ENCODE measurements at places on chromosomes 3 and 15.

- DNase-seq, result no peak
These were observed 7.9 kb upstream of the RPLP1 start for GRCh38 chr15:69444686-69445085.

GRCh38 chr15:73424506-73424905 is 18.5 kb upstream of the REC114 start:
- no peak for DNase-seq

GRCh38 chr15:49877117-49877872 is 241.7 kb downstream of the ATP8B4 start:
- no peak for DNase-seq

DNA sequence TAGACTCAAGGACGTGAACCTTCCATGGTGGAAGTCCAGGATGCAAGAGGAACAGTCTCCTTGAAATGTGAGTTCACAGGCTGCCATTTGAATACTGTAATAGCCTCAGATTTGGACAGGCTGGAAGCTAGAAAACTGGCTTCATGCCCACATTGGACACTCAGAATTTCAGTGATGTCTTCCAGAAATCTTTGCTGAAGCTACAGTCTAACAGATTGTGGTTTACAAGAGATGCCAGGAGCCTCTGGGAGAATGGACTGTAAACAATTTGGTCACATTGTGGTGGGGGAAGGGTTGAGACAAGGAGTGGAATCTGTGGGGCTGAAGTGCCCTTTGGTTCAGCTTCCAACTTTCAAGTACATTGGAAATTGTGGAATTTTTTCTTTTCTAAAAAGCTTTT is 252.0 kb upstream of the PROK2 start:
- DNase-seq, result peak; percentile 65

- DNase-seq, result no peak
These were observed 52.2 kb downstream of the GPR160 start for GRCh38 chr3:170089862-170090600.

DNA sequence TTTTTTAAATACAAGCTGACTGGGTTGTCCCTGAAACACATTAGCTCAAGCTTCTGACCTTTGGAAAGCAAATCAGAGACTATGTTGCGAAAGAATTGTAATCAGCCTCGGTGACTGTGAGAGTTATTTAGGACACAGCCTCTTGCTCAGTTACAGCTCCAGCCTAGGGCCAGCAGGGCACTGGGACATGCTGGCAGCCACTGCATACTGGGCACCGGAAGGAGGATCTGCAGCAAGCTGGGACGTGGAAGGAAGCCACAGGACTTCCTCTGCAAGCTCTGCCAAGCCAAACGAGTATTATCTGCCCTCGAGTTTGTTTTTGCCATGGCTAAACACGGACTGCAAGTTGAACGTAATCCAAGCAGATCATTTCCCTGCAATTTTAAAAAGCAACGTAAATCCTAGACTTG is 24.4 kb upstream of the COPG1 start:
- DNase-seq, result peak; percentile 64

DNA sequence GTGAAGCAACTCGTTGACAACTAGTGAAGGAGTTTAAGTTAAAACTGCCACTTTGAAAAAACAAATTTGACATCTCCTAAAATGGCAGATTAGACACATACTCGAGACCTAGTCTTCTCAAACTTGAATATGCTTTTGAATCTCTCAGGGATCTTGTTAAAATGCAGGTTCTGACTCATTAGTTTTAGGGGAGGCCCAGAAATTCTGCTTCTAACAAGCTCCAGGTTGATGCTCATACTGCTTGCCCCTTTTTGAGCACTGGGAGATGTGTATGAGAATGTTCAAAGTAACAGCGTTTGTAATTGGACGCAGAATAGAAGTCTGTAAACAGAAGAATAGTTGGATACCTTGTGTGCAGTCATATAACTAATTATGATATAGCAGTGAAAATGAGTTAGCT is 1.6 kb downstream of the C3orf38 start:
- peak; percentile 3 for DNase-seq

GRCh38 chr3:157101486-157101885 is 58.5 kb downstream of the CCNL1 start:
- DNase-seq, result no peak

DNA sequence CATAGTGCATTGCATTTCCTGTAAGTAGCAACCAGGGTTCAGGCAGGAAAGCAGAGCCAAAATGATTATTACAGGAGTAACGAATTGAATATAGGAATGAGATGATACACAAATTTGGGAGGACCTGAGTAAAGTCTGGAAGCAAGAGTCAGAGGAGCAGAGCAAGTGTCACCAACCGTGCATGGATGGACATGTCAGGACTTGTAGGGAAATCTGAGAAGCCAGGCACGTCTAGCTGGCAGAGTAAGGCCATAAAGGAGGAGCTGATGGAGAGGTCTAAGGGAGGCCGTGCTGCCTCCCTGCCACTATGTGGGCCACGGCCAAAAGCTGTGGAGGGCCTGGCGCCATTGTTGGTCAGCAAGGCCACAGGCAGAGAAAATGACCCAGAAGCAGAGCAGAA is 22.4 kb downstream of the GJD2 start:
- no peak for DNase-seq

- no peak for DNase-seq
These were observed 74.9 kb upstream of the IQSEC1 start for GRCh38 chr3:13148126-13148525.

GRCh38 chr3:68290333-68290732 is 635.9 kb upstream of the SUCLG2 start:
- DNase-seq, result no peak

DNA sequence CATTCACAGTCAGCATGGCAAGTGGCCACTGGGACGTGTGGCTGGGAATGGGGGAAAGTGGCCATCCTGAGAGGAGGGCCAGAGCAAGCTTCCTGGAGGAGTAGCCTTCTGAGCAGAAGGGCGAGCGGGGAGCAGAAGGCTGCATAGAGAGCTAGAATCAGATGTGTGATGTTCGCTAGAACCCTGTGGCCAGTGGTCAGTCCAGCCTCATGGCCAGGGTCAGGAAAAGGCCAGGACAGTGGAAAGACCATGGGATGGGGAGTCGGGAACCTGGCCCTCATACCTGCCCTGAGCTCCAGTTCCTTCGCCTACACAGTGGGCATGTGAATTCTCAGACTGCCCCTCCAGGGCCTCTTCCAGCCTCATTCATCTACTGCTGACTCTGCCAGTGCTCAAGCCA is 102.4 kb downstream of the DNAJB8 start:
- no peak for DNase-seq

DNA sequence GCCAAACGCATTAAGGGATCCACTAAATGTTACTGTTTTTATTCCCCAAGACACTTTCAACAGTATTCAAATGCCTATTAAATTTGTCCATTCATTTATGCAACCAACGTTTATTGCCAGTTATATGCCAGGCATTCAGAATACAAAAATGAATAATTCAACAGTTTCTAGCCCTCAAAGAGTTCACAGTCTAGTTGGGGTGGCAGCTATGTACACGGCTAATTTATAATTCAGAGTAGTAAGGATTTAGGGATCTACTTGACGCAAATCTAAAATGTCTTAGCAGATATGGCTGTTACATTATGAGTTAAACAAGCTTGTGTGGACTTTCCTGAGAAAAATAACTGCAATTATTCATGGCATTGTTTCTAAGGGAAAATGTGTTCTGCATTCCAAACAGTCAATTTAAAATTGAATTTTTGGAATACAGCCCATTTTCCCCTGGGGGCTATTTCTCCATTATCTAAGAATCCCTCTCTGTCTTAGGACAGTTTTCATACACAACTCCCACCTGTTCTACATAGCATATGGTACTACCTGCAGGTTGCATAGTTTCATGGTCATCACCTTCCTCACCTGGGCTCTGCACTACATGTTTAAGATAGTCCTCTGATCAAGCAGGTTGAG is 11.5 kb upstream of the MSL2 start:
- DNase-seq, result no peak

GRCh38 chr3:178202194-178202593 is 334.0 kb upstream of the KCNMB2 start:
- DNase-seq, result no peak

GRCh38 chr15:41805711-41806110 is 22.2 kb upstream of the JMJD7 start:
- DNase-seq, result no peak

DNA sequence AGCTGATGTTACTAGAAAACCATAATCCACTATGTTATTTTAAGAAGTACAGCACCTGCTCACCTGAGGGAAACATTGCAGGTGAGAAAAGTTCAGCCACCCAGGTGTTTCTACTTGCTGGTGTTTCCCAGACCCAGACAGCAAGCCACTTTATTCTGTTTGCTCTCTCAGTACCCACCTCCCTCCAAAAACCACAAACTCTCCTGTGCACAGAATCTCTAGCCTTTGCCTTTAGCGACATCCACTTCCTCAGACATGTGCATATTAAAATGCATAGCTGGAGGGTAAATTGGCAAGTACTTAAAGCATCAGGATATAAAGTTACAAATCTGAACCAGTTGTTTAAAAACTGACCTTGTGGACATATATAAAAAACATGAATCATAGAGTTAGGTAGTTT is 36.7 kb downstream of the VGLL3 start:
- no peak for DNase-seq

GRCh38 chr3:107189158-107189791 is 188.0 kb upstream of the CCDC54 start:
- DNase-seq, result no peak

- DNase-seq, result no peak
These were observed 57.9 kb upstream of the DPH6 start for GRCh38 chr15:35603856-35604255.

GRCh38 chr15:100341750-100342560 is at the start of gene ADAMTS17:
Gene ADAMTS17, minus strand, starts transcription at chr15:100341975. Its CDS starts 76 bp downstream, at chr15:100341899.
- DNase-seq, result peak; percentile 84

GRCh38 chr3:129245141-129245540 is 4.3 kb upstream of the COPG1 start:
- DNase-seq, result no peak

- no peak for DNase-seq
These were observed 104.7 kb downstream of the SEMA6D start for GRCh38 chr15:47822048-47822447.

DNA sequence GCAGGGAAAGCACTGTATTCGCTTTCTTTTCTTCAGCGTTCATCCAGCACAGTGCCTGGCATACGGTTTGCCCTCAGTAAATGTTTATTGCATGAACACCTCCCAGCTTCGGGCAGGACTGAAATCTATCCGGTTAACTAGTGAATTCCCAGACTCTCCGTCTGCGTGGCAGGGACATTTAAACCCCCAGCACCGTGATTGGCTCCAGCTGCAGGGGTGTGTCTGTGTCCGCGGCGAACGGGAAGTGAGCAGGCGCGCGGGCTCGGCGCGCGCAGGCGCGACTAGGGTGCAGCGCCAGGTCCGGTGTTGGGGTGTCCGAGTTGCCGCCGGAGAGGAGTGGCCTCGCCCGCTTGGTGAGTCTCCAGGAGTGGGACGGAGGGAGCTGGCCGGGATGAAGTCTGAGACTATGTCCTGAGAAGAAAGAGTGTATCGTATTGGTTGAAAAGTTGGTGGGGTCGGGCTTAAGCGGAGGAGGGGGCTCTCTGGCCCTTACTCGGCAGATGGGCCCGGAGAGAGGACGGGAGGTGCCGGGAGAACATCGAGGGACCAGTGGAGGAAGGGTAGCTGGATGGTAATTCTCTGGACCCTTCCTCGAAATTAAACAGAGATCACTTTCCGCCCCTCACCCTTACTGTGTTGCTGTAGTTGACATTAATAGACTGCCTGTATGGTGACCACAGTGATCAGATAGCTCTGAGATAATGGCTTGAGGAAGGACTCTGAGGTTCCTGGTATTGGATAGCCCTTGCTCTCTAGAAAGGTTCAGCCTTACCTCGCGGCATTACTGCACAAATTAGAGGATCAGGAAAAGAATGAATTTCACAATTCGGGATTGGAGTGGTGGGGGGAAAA is at the start of gene SNAP23:
TSS of gene SNAP23 (plus strand) at position 274 of the 852 bp plus-strand sequence. CDS start 16,213 bp downstream, outside the sequence.
- DNase-seq, result peak; percentile 91

DNA sequence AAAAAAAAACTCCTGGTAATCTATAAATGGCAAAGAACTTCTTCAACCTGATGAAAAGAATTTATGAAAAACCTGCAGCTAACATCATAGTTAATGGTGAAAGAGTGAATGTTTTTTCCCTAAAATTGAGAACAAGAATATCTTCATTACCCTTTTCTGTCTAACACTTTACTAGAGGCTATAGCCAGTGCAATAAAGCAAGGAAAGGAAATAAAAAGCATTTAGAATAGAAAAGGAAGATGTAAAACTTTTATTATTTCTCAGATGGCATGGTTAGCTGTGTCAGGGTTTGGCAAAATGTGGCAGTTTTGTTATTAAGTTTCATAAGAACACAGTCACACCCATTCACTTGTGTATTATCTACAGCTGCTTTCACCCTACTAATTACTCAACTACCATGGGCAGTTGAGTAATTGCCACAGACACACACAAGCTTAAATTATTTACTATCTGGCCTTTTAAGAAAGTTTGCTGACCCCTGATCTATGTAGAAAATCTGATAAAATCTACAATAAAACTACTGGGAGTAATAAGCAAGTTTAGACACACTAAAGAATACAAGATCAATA is 465.1 kb downstream of the MAGI1 start:
- DNase-seq, result no peak

GRCh38 chr15:101807345-101807945 is 4.1 kb downstream of the OR4F6 start:
- peak; percentile 28 for DNase-seq

DNA sequence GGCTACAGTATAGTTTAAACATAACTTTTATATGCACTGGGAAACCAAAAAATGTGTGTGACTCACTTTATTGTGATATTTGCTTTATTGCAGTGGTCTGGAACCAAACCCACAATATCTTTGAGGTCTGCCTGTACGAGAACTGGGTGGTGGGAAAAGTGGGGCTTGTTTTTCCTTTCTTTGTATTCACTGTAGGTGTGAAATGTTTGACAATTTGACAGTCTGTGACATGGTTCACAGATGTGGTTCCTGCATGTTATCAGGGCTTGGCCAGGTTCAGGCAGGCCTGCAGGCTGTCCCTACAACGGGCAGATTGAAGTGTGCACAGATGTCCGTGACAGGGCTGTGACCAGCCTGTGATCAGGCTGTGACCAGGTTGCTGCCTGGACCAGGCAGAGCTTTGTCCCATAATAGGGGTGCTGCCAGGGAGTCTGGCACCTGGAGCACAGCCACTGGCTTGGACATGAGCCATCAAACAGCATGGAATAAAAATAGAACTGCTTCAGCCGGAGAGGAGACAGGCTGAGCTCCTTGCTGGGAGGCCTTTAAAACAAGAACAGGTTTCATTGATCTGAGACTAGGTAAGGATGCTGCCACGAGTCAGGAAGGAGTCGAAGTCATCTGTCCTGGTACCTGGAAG is 61.0 kb downstream of the KLF13 start:
- DNase-seq, result no peak

DNA sequence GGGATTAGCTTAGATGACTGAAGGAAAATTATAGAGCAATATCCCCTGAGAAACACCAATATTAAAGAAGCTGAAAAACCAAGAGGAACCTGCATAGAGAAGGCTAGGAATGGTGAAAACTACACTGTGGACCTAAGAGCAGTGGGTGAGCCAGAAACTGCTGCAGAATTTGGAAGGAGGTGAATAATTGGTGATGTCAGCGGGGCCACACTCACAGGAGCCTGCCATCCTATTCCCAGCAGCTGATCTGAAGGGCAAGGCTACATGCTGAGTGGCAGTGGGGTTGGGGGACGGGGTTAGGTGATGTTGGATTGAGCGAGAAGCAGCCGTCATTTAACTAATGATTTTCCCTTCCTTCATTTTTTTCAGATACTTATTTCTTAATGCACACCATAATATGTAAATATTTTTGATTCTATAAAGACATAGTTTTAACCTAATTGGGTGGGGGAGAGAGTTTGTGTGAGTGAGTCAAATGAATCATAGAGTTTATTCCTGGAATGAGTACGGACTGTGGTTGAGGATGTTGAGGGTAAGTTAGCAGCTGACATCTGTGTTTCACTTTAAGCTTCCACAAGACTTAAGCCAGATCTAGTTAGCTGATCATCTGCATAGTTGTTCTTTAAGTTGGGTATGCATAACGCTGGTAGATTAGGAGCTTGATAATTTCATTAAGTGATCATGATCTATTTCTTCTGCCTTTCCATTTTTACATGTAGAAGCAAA is 222.8 kb downstream of the PTPRG start:
- peak; percentile 64 for DNase-seq

Data from stromal cell of bone marrow (primary cell).